ENCODE measurements at places on chromosomes 3 and 15.

DNA sequence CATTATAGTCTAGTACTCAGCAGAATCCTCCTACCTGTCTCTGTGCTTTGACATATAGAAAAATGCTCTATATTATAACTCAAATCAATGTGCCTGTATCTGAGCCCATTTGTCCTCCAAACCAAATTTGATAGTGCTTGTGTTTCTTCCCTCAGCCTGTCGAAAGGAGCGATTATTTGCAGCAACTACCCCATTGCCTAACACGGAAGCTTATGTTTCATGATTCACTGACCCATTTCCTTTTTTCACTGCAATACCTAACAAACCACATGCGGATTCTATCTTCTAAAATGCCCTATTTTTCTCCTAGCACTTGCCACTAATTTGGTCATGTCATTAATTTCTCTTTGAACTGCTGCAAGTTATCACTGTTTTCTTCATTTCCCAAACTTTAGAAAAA is 1220.6 kb upstream of the CADM2 start:
- no peak for DNase-seq

DNA sequence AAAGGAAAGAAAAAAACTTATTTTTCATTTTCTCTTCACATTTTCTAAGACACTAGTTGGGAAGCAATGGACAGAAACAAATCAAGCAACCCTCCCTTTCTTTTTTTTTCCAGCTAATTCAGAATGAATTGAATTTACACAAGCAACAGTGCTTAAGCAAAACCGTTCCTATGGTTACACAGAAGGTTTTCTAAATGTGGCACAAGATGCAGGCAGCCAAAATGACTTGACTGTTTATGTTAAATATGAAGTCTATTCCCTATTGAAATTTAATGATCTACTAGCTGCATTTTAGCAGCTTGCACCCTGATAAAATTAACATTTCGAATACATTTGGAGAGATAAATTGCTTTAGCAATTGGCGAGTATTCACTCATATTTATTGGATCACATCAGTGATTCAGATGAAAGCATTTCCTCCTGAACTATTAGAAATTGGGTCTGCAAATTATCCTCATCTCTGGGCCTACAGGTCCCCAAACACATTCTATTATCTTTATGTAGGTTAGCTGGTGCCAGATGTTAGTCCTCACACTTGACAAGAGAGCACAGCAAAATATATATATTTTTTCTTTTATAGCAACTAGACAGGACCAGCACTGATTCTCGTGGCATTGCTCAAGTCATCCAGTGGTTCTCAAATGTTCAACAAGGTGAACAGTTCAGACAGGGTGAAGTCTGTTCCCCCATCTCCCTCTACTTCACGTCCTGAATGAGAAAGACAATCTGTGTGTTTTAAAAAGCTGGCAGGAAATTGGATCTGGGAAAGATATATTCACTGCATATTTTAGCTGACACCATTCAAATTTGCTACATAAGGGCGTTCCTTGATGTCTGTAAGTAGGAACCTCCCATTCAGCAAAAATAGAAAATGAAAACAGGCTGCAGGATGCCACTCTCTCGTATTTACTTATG is 463.6 kb upstream of the KCNMB2 start:
- peak; percentile 22 for DNase-seq

DNA sequence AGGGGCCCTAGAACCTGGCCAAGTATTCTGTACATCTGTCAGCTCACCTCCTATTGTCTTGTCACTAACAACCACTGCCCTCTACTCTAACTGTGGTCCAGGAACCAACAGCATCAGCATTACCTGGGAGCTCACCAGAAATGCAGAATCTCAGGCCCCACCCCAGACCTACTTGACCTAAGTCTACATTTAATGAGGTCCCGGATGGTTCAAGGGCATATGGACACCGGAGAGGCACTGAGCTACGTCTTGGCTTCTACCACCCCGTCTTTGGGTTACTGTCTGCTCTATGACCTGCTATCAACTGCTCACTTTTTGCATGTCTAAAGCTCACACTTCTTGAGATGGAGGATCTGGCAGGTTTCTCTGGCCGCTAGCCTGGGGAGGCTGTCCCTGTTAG is 8.1 kb downstream of the GALNT15 start:
- DNase-seq = no peak

GRCh38 chr3:139577909-139578308 is 38.4 kb upstream of the RBP1 start:
- peak; percentile 52 for DNase-seq

GRCh38 chr3:38558864-38559263 is 62.7 kb downstream of the EXOG start:
- DNase-seq = no peak

DNA sequence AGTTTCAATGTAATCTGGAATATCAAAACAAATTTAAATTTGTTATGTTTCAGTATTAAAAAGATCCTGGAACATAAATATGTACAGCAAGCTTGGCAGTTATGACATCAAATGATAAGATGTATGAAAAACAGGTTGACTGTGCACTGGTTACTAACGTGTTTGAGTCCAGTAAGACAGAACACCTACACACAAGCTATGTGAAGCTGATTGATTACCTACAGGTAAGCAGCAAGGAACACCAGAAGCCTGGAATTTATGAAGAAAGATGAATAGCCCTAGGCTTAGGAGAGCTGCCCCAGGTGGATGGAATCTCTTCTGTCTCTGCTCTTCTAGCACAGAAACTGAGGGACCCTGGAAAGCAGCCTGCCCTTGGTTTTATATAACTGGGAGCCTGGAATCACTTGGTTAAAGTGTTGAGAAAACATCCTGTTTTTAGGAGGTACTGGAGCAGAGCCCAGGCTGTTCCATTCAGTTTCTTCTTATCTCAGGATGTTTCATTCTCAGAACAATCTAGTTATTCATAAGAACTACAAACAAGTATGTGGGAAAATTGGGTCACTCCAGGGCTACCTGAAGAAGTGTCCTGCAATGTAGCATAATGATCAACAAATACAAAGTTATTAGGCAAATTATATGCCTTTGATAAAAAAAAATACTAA is 36.3 kb downstream of the SLITRK3 start:
- no peak for DNase-seq

DNA sequence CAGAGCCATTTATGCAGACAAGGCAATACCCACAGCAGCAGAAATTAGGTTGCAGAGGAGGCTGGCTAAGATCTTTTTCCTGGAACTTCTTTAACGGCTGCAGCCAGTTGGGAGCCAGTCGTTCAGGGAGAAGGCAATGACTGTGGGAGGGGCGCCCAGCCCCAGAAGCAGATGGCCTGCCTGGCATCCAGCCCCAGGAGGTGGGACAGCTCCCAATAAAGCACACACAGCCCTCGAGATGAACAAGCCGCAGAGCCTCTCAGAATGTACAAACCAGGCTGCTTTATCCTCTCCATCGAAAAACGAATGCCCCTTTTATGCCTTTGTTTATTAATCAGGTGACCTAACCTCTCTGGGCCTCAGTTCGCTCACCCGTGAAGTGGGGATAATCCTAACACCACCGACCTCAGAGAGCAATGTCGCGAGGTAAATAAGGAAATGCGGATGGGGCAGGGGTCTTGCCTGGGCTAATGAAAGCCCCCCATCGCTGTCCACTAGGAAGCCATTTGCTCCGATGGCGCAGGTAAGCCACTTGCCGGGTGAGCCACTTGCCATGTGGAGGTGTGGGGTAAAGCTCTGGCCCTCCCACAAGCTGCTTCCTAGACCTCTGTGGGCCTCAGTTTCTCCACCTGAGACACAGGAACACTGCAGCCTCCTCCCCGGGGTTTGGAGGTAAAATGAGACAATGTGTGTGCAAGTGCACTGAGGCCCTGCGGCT is 35.8 kb downstream of the MGLL start:
- DNase-seq = peak; percentile 95

GRCh38 chr3:177899275-177900067 is 636.8 kb upstream of the KCNMB2 start:
- no peak for DNase-seq

GRCh38 chr3:114691871-114692270 is 398.0 kb downstream of the TIGIT start:
- DNase-seq = no peak

DNA sequence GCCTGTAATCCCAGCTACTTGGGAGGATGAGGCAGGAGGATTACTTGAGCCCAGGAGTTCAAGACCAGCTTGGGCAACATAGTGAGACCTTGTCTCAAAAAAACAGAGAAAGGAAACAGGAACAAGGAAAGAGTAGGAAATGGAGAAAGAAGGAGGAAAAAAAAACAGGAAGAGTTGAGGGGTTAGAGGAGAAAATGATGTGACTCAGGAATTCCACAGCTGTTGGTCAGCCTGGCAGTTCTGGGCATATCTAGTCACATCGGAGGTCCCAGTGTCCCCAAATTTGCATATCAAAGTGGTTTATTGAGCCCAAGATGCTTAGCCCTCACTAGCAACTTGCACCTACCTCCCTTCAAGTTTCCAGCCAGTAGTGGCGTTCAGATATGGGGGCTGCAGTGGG is 18.8 kb upstream of the JMJD7 start:
- DNase-seq = no peak

DNA sequence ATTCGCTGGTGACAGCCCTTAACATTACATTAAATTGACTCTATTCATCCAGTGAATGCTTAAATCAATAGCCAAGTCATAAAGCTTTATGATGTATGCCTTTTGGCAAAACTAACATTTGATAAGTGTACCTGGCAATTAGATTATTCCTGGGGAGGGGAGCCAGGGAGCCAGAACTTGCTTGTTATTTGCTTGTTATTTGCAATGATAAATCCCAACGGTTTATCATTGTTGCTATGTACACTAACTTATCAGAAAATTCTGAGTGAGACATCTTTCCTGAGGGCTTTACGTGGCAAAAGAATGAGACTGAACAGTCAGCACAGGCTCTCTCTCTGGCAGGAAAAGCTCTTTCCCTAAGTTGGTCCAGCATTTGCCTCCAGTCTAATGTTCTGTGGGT is 35.8 kb upstream of the FBN1 start:
- peak; percentile 26 for DNase-seq

GRCh38 chr15:56356616-56357015 is 8.6 kb upstream of the TEX9 start:
- peak; percentile 42 for DNase-seq

- DNase-seq = no peak
Observed at GRCh38 chr3:60262546-60262945, 988.7 kb downstream of the FHIT start.

GRCh38 chr3:21894459-21895340 is 143.7 kb upstream of the ZNF385D start:
- DNase-seq = no peak

GRCh38 chr3:8166014-8166413 is 335.6 kb upstream of the LMCD1 start:
- no peak for DNase-seq

- no peak for DNase-seq
Observed at GRCh38 chr3:36525115-36525801, 145.0 kb downstream of the STAC start.

DNA sequence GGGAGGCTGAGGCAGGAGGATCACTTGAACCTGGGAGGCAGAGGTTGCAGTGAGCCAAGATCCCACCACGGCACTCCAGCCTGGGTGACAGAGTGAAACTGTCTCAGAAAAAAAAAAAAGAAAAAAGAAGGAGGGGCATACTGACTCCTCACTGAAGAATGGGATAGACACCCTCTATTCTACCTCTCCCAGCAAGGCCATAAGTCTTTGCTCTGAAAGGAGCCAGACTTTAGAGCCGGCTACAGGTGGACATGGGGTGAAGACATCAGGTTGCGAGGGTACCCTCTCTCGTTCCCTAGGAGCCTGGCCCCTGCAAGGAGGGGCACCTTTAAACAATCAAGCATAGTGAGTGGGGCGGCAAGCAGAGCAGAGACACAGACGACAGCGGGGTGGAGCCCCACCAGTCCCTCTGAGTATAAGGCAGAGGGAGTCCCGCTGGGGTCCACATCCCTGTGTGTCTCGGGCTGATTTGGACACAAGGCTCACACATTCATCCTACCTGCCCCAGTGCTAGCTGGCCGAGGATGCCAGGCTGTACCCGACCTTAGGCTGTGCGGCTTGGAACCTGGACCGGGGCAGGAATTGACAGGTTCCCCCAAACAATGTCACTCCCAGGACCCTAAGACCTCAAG is 1.1 kb downstream of the GRAMD2A start:
- no peak for DNase-seq

GRCh38 chr3:63655519-63655918 is 3.0 kb downstream of the SNTN start:
- DNase-seq = no peak

- DNase-seq = no peak
Observed at GRCh38 chr3:34388830-34389229, 590.4 kb downstream of the PDCD6IP start.

DNA sequence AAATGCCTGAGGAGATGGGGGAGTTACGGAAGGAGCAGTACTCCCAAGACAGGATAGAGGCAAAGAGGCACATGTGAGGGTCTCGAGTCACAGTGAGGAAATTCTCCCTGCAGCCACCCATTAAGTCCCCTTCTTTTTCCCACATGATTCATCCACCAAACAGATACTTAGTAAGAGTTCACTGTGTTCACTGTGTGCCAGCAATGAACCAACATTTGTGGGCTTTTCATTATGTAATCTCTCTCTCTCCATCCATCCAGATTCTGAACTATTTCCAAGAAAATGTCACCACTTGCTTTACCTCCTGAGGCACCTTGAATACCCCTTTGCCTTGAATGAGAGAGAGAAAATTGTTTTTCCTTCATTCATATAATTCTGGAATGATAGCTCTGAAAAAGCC is 24.6 kb upstream of the LRRFIP2 start:
- no peak for DNase-seq

GRCh38 chr3:26687466-26687865 is 64.9 kb downstream of the LRRC3B start:
- no peak for DNase-seq

- no peak for DNase-seq
Observed at GRCh38 chr15:67783303-67783702, 42.0 kb upstream of the SKOR1 start.

DNA sequence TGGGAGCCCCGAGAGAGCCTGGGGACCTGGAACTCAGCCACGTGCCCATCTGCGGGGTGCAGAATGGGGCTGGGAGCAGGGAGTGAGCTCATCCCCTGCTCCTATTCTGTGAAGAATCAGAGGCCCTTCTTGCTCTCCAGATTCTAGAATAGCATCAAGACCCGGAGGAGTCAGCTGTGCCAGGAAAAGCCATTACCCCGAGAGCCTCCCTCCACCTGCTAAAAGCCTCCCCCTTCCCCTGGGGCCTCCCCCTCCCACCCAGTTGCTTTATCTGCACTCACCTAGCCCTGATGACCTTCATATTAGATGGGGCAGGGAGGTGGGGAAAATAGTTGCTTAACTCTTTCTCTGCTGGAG is 23.1 kb downstream of the CCDC33 start:
- no peak for DNase-seq

DNA sequence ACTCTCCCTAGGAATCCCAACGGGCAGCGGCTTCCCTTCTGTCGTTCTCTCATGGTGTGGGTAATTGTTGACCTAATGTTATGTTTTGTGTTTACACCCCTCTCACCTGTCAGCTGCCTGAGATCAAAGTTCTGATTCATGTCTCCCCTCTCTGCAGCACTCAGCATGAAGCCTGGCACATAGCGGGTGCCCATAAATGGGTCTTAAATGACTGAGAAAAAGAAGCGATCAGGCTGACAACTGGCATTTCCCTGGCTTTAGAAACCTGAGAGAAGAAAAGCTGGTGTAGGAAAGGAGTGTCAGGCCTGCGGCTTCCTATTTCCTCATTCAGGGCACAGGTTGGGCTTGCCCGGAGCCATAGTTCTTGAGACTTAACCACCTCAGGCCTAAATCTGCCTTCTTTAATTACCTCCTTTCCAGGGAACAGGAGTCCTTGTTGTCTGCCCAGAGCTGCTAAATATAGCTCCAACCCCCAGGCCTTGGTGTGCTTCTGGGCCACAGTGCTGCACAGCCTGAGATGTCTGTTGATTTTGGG is 31.8 kb downstream of the LPP start:
- peak; percentile 60 for DNase-seq
